NCI-H774 (cell line): ENCODE measurements at places on chromosomes 13 and 19.
A peak's percentile ranks its signal among the peaks of the same experiment; 100 is the strongest.

GRCh38 chr13:99655351-99656091, 154.2 kb downstream of the TM9SF2 start:
- no peak for DNase-seq

DNA sequence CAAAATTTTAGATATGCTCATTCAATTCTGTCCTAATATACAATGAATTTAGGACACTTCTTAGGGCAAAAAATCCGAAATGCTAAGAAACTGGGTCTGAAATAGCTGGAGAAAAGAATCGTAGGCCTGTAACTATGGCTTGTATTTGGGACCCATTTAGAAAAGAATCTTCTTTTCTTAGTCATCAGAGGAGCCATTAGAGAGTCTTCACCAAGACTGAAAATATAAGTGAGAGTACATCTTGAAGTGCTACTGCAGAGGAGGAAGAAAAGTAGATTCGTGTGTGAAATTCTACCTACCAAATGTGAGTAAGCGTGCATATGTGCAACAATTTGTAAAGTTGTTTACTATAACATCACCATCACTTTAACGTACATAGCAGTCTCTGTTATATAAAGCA, 8.8 kb upstream of the DACH1 start:
- no peak for DNase-seq

DNA sequence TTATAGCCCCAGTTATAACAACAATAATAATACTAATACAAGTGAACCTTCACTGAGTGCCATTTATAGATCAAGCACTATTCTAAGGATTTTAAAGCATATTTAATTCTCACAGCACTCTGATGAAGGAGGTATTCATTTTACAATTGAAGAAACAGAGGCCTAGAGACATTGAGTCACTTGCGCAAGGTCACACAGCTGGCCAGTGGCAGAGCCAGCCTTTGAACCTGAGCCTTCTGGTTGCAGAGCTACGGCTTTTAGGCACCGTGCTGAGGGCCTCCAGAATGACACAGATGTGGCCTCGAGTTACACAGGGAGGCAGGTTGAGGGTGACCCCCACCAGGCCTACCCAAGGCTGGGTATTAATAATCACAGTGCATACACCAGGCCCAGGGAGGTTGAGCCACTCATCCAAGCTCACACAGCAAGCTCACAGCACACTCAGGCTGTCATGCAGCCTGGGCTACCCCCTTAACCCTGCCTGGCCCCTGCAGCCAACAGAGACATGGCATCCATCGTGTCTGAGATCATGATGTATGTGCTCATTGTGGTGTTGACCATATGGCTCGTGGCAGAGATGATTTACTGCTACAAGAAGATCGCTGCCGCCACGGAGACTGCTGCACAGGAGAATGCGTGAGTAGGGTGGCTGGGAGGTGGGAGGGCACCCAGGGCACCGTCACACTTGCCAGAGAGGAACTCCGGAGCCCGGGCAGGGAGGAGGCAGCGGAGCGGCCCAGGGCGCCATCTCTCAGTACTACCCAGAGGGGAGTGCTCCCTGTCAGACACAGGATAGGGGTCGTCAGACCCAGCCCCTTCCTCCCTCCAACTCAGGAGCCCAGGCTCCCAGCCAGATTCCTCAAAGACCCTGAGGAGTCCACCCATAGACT, 2.7 kb upstream of the HPN start:
- DNase-seq = no peak

DNA sequence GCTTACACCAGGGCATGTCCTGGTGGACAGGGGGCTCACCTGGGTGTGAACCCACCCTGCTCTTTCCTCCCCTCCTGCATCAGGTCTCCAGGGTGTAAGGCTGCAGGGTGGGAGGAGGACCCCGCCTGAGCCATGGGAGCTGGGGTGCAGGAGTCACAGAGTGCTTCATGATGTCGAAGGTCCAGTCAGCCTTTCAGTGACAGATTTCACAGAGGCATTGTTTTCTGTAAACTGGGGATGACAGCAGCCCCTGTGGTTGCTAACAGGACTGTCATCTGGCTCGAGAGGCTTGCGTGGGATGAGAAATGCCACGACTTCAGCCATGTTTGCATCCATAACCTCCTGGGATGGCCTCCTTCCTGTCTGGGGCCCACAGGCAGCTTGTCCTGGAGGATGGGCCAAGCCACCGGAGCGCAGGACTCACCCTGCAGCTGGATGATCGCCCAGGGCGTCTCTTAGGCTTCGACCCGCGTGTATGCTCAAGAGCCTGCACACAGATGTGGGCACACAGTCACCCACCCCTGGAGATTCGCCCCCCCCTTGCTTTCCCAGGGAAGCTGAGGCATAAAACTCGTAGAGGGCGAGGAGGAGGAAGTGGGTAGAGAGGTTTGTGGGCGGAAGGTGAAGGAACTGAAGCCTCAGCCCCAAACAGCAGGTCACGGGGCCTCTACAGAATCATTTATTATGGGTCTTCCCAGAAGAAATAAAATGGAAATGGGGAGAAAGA, 4.9 kb downstream of the NANOS3 start:
- DNase-seq = no peak

GRCh38 chr13:98581971-98582702, 5.2 kb upstream of the STK24 start:
- DNase-seq = peak; percentile 15

GRCh38 chr13:95002126-95002525, 289.8 kb upstream of the SOX21 start:
- no peak for DNase-seq

DNA sequence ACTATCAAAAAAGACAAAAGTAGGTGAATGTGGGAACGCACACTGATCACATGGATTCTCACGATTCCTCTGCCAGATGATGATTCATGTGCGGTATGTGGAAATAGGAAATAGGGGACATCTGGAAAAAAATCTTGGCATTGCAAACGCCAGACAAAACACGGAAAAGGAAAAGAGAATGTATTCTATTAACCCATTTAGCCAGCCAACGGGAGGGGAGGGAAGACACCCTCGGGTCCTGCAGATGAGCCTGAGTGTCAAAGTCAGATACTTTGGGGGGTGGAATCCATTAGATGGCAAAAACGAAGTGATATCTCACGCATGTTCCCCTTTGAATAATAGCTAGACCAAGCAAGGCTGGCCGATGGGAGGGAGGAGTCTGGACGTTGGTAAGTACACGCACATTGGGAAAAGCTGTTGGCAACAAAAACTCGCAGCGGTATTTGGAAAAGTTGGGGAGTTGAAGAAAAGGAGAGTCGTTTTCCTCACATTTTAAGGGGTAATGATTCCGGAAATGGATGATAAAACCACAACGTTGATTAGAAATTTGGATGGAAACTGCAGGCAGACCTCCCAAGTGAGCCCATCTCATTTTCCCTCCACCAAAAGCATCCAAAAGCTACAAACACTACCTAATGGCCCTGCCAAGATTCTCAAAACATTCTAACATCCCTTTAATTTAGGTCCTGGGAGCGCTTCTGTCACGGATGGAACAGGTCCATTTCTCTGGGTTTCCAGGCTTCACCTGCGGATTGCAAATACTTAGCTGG, 73.6 kb downstream of the COL4A1 start:
- DNase-seq = no peak

DNA sequence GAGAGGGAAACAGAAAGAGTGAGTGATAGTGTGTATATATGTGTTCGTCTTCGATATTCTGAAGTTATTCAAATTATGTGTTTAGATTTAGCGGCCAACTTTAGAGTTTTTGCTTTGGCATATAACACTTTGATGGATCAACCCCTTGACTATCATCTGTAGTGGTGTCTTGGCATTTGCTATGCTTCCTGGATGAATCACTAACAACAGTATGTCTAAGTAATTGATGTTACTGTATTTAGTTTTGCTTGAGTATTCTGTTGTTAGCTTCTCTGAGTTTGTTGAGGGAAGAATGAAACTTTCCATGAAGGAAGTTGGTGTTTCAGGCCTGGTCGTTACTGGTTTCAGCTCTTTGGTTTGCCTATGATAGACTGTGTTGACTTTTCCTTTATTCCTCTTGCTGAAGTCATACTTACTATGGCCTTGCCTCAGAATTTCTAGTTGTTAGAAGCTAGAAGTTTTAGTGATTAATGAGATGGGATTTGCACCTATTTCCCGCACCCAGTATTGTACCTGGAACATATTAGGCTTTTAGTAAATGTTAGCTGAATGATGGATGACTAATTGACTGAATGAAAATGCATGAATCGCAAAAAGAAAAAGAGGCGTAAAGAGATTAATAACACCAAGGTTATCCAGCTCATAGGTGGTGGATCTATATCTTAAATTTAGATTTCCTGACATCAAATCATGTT, 20.7 kb downstream of the NDFIP2 start:
- no peak for DNase-seq

- no peak for DNase-seq
These were observed 4.6 kb downstream of the STARD13 start for GRCh38 chr13:33280923-33281322.

DNA sequence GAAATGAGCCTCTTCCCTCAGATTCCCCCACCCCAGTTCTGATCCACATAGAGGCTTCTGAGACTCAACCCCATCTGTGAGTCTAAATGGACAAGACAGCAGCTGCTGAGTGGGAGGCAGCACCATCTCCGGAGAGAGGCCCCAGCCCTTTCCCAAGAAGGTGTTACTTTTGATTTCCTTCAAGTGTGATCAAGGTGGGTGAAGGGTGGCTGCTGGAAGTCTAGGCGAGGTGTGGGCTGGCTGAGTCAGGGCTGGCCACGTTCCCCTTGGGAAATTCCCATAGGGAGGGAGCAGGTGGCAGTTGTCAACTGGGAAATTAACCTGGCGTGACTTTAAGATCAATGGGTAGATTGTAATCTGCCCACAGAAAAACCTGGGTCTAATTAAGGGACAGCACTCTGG, 148.0 kb downstream of the FOXO1 start:
- DNase-seq = no peak

DNA sequence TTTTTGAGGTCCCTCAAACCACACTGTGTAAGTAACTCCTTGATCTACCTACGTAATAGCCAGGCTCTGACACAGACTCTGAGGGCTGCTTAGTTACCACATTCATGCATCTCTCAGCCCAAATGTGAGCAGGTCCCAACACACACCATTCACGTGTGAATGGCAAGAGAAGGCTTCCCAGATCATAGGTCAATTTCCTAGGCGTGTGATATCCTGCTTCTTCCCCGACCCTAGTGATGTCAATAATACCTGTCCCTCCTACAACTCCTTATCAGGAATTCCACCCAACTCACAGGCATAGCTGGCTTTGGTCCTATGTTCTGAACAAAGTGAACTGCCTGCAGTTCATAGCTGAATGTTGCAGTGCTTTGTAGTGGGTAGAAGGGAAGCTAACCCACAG, 334.5 kb downstream of the RFC3 start:
- no peak for DNase-seq
